ENCODE measurements at places on chromosomes 1 and 21. TPM values are rescaled to one million over a fixed set of nuclear protein-coding genes. Genes with fewer than 3 reads are reported as not detected.

Gene THEM5
- total RNA-seq: not detected

Gene DMBX1
- total RNA-seq: 0.79 TPM

DNA sequence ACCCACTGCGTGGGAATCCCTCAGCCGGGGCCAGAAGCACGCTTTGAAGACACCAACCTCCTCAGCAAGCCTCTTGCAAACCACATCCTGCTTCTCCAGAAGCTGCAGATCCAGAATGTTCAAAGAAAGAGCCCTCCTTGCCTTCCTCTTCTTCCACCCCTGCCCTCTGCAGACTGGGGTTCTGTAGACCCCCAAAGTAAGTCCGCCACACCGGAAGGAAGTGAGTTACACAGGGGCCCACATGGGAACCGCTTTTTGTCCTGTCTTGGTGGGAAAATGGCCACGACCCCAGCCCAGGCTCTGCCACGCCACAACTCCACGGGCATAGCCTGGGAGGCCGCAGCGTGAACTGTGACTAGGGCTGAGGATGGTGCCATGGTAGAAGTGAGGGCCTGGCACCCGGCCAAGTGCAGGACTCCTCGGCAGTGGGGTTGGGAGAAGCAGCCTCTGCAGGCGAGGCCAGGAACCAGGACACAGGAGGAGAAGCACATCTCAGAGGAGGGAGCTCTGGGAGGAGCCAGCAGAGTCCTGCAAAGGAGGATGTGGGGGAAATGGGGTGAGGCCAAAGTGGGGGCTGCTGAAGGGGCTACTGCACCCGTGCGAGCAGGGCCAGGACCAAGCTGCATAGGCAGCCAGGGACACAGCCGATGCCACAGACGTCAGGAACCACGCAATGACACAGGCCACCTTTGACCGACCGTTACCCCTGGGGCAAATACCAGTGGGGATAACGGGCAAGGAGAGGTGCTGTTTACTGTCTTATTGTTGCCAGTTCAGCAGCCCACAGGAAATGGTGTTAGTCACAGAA lies 30.9 kb downstream of the PDE9A start:
- no peak for DNase-seq

DNA sequence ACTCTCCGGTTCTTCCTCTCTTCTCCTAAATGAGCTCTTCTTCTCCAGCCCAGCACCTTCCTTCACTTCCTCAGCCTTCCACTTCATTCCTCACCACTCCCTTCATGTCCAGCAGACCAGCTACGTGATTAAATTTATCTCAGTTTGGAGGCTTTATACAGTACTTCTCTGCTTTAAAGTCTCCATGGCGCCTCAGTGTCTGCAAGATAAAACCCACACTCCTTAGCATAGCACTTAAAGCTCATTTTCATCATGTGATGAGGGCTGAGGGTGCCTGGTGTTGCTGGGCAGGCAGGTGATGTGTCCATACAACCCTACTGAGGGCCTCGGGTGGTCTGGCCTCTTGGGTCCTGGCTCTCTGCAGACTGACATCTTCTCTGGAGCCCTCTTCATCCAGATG lies 7.7 kb downstream of the SLC5A9 start:
- no peak for DNase-seq

DNA sequence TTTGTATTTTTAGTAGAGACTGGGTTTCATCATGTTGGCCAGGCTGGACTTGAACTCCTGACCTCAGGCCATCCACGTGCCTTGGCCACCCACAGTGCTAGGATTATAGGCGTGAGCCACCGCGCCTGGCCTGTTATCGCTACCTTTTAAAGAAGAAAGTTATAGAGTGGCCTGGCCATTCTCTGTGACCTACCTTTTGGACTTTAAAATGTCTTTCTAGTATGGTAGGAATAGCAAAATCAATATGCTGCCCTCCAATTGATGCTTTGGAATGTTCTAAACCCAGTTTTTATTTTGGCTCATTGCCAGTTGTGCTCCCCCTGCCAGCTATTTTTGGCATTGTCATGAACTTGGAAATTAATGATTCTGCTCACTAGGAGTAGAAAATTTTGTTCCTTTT lies 19.9 kb downstream of the HIPK1 start:
- no peak for DNase-seq

DNA sequence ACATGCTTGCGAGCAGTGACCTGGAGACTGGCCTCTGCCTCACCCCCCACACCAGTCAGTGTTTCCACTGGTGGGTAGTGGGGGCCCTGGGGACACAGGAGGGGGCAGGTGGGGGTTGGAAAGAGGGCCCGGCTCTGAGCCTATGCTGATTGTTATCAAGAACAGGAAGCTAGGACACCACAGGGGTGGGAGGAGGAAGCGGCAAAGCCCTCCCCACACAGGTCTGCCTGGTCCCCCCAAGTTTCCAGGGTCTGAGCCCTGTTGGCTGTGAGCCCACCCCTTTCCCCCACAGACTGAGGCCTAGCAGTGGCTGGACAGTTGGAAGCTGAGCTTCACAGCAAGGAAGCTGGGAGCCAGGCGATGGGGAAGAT lies 1.6 kb upstream of the PTPN7 start:
- DNase-seq: no peak
